ENCODE measurements at places on chromosomes 4 and X.

DNA sequence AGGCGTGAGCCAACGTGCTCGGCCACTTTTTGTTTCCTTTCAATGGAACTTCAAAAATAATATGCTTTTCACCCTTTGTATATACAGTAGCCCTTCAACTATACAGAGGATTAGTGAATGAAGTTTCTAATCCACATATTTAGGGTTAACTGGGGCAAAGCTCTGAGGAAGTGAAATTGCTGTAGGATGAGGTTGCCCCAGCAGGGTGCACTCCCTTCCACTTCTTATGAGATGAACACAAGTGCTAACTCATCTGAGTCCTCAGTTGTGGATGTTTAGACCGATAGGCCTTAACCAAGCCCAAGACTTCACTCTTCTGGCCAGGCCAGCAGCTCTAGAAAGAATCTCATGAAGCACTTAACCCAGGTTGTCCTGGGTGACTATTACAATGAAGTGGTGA is 29.1 kb upstream of the CT55 start:
- DNase-seq, result peak; percentile 1

DNA sequence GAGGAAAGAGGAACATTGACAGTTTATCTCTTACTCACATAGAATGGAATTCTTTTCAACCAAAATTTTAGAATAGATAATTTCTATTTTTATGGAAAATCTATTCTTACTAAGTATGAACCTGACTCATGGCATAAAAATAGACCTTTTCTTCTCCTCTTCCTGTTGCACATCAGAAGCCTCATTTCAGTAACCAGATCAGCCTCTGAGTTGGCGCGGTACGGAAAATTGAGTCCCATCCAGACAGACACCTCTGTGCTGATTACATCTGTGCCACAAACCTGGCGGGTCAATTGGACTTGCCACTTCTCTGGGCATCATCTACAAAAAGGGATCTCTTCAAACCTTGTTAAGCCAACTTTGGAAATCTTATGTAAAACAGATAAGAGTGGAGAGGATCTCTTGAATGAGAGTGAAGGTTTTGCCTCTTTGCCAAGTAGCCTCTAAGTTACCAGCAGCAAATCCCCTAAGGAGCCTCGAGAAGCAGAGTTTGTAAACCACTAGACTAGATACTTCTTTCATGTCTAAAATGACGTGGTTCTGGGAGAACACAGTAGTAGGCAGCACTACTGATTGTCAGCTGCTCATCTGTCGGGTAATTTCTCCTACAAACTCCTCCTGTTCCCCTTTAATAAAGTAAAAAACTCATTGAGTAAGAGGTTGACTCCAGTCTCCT is 37.4 kb downstream of the TENM3 start:
- no peak for DNase-seq

DNA sequence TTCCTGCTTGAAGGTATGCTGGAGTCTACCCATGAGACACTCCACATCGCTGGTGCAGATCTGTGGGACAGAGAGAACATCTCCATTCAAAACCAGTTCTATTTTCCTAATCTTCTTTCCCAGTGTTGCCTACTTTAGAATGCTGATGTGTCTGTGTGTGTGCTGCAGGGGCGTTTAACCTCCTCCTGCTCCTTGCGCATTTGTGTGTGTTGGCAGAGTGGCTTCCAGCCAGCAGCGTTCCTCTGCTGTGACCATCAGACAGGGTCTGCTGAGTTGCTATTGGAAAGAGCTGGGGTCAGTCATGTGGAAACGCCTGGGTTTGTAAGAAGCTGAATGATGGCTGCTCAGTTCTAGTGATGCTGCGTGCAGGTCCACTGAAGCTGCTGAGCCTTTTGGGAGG is 223.6 kb downstream of the RBMX2 start:
- DNase-seq, result no peak

GRCh38 chr4:23934915-23935314 is 45.1 kb upstream of the PPARGC1A start:
- peak; percentile 60 for DNase-seq

DNA sequence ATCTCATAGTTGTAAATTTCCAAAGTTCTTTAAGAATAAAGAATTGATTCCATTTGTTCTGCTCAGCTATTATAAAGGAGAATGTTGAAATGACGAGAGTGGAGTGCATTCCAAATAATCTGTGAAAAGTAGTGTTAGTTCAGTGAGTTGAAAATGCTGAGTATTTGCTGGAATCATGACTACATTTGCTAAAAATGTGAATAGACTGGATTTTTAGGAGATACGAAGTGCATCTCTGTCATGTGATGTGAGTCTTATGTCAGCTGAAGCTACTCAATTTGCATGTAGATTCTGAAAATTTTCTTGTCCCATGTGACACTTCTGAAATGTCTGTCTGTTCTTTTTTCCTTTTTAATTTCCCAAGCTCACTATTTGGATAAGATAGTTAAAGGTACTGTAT is 206.0 kb downstream of the DCTD start:
- DNase-seq, result no peak

- DNase-seq, result no peak
These were observed 39.5 kb upstream of the RBMX start for GRCh38 chrX:136920001-136920400.

DNA sequence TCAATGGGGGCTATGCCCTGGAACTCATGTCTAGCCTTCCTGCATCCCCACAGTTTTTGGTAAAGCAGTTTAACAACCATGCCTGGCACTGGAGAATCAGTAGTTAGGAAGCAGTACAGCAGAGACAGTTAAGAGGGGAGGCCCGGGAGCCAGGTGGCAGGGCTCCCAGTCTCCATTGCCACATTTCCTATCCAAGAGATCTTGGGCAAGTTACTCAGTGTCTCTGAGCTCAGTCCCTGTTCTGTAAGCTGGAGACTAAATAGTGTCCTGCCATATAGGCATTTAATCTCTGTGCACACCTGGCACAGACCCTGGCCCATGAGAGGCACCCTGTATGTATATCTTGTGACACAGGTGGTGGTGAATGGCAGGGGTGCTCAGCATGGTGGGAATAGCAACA is 156.1 kb upstream of the EOLA2 start:
- no peak for DNase-seq

GRCh38 chr4:66569228-66569627 is 898.9 kb upstream of the EPHA5 start:
- DNase-seq, result no peak

DNA sequence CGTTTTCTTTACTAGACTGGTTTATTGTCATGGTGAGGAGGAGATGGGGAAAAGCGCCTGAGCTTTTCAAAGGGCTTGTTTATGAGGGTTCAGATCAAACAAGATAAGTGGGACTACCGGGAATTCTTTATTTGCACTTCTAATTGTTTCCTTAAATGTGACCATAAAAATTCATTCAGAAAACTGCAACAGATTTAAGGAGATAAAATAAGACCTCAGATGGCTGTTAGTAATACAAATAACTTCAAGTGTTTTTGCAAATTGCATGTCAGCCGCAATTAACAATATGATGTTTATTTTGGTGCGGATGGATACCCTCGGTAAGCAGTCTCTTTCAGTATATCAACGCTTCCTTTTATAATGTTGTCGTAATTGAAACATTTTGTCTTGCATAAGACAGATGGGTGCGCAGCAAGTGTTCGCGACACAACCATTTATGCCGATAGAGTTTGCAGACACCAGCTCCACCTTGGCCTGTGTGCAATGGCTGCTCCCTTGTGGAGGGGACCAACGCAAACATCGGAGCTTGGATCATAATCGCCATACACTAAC is 151.0 kb downstream of the C4orf33 start:
- DNase-seq, result no peak

GRCh38 chr4:155383541-155383940 is 6.8 kb upstream of the MAP9 start:
- DNase-seq, result no peak

DNA sequence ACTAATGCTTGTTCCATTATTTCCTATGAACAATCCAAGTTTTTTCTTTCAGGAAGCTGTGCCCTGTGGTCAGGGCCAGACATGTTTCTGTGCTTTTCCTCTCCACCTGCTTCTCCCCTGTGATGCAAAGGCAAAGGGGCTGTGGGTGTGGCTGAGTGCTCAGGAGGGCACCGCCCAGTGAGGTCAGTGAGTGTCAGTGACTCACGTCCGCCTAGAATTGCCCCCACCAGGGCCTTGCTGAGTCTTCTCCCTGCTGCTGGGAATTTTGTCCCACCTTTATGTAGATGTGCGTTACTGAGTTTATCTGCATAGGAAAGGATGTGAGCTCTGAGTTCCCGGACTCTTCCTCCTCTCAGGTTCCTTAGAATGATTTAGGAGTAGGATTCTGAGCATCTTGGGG is 283.2 kb downstream of the DCHS2 start:
- DNase-seq, result no peak

GRCh38 chr4:169540774-169541173 is 71.6 kb downstream of the NEK1 start:
- no peak for DNase-seq

DNA sequence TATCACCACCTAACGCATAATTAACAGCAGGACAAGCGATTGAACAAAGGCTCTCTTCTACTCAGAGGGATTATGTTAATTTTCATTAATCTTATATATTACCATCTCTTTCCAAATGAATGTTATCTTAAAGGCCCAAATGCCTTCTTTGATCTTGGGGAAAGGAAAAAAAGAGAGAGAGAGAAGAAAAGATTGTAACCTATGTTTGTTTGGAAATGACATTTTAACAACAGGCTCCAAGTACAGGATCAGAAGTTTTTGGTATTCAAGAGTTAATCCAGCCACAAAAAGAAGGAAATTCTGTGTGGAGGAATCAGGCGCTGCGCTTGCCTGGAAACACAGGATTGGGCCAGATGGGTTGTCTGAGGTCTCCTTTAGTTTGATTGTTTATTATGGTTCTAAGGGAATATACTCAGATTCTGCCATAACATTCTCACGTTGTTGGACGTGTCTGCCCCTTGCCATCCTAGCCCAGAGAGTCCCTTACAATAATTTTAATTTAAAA is 100.7 kb upstream of the STX18 start:
- DNase-seq, result no peak

DNA sequence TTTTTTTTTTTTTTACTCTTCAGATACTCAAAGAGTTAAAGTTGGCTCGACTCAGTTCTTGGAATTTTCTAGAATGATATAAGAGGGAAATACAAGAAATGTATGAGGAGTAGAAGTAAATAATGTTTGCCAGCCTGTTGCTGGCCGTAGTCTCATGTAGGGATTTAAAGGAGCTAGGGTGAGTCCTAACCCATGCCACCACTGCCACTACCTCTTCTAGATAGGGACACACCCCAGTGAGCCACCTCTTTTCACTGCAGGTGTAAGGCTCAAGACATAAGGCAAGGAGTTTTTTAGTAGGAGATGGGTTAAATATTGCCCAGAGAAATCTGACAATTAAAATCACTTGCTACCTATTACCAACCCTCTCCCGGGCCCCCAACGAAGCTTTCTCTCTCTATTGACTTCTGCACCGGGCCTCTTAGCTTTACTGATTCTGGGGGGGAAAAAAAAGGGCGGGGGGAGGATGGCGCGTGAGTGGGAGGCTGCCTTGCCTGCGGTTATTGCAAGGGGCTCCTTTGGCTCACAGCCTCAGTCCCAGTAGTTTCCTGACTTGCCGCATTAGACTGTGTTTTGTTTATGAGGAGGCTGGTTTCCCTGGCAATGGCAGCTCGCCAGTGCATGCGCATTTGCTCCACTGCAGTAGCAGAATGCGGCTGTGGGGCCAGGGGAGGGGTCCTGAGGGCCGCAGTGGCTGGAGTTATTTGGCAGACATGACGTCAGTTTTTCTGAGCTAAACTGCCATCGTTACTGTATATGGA is 3.0 kb downstream of the LINC00632 start:
- no peak for DNase-seq

- DNase-seq, result peak; percentile 51
These were observed 5.3 kb downstream of the ASB11 start for GRCh38 chrX:15310117-15310516.

DNA sequence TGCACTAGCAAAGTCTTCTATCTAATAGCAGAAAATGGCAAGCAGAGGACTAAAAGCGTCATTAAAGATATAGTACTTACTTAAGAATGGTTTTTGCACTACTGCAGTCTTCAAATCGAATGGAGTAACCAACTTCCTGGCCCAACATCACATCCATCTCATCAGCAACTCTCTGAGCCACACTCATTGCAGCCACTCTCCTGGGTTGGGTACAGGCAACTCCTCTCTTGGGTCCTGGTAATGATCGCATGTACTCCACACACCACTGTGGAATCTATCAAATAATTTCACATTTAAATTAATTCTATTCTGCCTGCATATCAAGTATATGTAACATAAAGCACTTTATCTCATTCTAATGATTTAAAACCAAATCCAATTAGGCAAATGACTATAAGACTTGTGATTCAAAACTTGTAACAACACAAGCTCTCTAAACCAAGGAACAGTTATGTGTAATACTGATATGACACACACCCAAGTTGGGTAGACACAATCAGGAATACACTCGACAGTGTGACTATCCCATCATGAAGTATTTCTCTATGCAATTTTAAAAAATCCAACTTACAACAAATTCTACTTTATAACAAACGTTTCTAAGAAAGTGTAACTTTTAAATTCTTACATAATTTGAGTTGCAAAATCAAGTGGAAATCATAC is 13.6 kb downstream of the DHX15 start:
- no peak for DNase-seq

GRCh38 chr4:25015012-25015411 is 15.7 kb downstream of the LGI2 start:
- peak; percentile 35 for DNase-seq

- no peak for DNase-seq
These were observed 8.7 kb downstream of the ANXA10 start for GRCh38 chr4:168101026-168101425.

- no peak for DNase-seq
These were observed 21.1 kb upstream of the RHOXF1 start for GRCh38 chrX:120136840-120137239.

GRCh38 chr4:95539106-95539505 is 9.7 kb downstream of the UNC5C start:
- no peak for DNase-seq

DNA sequence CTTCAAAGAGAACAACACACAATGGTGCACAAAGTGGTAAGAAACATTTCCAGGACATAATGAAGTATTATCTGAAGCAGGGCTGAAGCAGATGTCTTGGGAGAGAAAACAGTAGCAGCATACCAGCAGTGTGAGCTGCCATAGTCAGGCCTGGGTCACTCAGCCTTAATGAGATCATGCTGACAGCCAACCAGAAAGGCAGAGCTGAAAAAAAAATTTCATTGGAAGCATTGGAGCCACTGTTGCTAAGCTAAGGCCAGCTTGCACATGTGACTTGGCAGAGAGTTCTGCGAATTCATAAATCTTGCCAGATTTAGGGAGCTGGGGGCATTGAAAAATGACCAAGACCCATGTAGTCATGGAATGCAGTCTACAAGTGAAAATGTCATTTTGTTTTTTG is 444.0 kb upstream of the PITX2 start:
- no peak for DNase-seq

- peak; percentile 30 for DNase-seq
These were observed 137.9 kb upstream of the ZXDB start for GRCh38 chrX:57453901-57454300.

DNA sequence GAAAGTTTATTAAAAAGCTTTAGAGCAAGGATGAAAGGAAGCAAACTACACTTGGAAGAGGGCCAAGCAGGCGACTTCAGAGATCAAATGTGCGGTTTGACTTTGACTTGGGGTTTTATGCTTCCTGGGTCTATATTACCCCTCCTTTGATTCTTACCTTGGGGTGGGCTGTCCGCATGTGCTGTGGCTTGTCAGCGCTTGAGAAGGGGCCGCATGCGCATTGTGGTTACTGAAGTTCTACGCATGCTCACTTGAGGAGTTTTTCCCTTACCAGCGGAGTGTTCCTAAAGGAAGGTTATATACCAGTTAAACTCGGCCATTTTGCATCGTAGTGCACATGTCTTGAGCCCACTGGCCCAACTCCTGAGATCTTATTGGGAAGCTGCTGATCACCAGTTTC is 9.9 kb downstream of the ZNF157 start:
- DNase-seq, result peak; percentile 79
